ENCODE measurements at places on chromosomes 4 and X.

GRCh38 chr4:173169428-173170181 lies 994 bp downstream of the GALNT7 start:
- DNase-seq: peak; percentile 34

GRCh38 chr4:183424109-183424744 lies 20.2 kb upstream of the CDKN2AIP start:
- DNase-seq: no peak

DNA sequence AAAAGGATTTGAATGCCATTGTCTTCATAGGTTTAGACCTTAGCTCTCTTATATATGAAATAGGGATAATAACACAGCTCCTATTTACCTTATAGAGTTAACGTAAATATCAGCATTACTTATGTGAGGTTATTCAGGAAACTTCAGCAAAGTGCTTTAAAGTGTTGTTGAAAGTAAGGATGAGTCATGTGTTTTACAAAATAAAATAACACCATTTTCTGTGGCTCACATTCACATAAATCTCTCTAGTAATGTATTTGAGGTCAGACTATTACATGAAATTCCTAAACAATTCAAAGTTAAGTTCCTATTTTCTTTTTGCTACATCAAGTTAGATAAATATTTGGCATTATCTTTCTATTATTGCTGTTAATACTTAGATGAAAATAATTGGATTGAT lies 2.9 kb downstream of the GNRHR start:
- DNase-seq: no peak

GRCh38 chrX:11619441-11619840 lies 46.3 kb downstream of the ARHGAP6 start:
- no peak for DNase-seq

- no peak for DNase-seq
Measured at GRCh38 chrX:132853040-132853439, 105.4 kb downstream of the HS6ST2 start.

DNA sequence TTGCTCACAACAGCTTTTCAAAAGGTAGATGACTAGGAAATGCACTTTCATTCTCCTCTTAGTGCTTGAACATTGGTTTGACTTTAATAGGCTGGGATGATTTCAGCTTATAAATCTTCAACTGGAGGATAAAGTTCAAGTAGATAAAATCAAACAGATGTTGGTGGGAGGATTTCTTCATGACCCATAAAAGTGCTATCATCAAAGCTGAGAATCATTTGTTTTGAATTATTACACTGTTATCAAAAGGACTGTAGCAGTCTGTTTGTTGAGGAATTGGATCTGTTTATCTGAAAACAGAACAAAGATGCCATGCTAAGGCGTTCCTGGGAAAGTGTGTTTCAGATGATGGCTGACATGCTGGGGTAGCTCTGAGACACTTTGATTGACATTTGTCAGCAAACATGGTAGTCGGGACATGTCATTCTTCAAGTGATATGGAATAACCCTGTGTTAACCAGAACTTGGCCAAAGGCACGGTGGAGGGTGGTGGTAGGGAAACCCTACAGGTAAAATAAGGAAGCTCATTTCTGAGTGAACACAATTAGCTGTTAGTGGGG lies 304.0 kb upstream of the PITX2 start:
- no peak for DNase-seq

- DNase-seq: no peak
Measured at GRCh38 chr4:1171311-1172227, 814 bp downstream of the SPON2 start.

- no peak for DNase-seq
Measured at GRCh38 chr4:127748957-127749356, 18.8 kb downstream of the SLC25A31 start.

DNA sequence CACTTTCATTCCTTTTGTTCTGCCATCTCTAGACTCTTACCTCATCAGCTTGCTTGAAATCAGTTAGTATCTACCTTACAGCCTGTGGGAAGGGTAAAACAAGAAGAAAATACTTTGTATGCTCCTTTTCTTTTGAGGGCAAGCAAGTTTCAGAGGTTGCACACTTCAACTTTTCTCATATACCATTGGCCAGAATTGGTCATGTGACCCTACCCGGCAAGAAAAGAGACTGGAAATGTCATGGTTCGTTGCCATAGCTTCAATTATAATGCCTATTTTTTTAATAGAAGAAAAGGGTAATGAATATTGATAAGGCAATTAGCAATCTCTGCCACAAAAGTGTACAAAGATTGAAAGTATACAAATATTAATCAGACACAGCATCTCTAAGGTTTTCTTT lies 346.7 kb upstream of the TACR3 start:
- DNase-seq: no peak

GRCh38 chr4:83320548-83320947 lies 14.1 kb downstream of the HPSE start:
- DNase-seq: no peak

DNA sequence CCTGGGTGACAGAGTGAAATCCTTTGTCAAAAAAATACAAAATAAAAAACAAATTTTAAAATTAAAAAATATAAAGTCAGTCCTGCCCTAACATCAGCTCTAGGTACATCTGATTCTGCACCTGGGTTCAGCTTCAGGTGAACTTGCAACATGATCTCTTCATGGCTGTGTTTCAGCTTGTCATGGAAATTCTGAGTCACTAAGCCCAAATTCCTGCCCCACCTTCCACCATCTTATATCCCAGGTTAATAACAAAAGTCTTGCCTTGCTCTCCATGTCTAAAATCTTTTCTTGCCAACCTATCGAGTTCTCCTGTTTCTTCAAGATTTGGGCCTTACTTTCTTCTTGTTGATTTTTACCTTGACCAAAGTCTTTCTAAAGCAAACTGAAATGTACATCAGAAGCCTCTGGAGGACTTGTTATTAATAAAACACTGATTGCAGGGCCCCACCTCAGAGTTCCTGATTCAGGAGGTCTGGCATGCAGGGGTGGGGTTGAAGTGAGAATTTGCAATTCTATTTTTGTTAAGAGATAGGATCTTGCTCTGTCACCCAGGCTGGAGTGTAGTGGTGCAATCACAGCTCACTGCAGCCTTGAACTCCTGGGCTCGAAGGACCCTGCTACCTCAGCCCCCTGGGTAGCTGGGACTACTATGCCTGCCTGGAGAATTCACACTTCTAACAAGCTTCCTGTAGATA lies 125.8 kb upstream of the VCX3A start:
- no peak for DNase-seq

GRCh38 chrX:113849408-113849807 lies 734.5 kb upstream of the HTR2C start:
- DNase-seq: no peak

DNA sequence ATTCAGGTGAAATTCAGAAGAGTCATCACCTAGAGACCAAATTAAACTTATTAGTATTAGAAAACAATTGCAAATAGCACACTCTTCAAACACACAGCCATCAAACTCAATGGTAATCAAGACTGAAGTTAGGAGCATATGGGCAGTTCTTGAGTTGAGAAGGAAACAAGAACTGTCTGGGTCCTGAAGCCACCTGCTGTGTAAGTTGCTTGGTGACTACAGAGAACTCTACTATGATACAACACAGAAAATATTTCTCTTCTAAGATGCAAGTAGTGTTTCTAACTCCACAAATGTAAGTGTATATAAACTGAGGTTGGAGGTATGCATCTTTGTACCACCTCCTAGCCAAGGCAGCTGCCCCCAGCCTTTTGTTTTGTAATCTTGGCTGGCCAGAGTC lies 325 bp upstream of the PF4V1 start:
- no peak for DNase-seq

DNA sequence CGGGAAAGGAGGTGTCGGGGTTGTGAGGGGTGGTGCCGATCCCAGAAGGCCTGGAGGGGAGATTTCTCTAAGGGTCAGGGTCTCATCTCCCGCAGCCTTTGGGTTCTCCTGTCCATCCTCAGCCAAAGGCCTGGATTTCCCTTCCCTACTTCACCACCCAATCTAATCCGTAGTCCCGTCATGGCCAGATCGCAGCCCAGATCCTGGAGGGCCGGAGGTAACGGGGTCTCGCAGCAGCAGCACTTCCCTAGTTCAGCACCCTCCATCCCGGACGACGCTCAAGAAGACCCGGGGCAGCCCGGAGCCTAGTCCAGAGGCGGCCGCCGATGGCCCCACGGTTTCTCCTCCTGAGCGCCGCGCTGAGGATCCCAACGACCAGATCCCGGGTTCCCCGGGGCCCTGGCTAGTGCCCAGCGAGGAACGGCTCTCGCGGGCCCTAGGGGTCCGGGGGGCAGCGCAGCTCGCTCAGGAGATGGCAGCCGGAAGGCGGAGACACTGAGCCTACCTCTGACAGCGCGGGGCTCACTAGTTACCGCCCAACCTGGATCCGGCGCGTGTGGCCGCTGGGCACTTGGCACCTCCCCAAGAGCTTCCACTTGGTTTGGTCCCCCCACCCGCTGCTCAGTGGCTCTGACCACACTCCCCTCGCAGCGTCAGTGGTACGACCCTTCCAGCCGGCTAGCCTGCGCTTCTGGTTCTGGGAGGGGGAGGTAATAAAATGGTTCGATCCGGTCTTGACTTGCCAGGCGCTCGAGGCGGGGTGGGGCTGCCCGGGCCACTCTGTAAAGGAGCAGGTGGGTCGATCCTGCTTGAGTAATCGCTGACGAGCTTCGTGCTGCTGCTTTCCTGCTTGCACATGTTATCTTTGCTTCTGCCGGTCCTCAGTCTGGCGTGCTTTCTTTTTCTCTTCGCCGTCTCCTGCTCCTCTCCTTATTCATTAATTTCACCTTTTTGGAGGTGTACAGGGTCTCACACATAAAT lies 3.6 kb downstream of the MAGIX start:
- peak; percentile 45 for DNase-seq

DNA sequence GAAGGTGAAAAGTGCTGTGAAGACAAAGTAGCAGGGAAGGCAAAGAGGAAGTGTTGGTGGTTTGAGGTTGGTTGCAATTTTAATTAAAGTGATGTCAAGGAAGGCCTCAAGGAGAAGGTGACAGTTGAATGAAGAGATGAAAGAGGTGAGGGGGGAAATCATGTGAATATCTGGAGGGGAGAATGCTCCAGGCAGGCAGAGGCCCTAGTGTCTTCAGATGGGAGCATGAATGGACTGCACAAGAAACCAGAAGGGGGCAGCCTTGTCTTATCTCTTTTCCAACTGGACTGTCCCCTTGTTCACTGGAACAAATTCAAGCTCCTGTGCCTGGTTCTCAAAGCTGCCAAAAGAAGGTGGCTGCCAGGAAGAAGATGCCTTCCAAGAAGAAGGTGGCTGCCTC lies 68.4 kb downstream of the MAOB start:
- no peak for DNase-seq

- no peak for DNase-seq
Measured at GRCh38 chrX:67563469-67564448, 19.9 kb downstream of the AR start.

DNA sequence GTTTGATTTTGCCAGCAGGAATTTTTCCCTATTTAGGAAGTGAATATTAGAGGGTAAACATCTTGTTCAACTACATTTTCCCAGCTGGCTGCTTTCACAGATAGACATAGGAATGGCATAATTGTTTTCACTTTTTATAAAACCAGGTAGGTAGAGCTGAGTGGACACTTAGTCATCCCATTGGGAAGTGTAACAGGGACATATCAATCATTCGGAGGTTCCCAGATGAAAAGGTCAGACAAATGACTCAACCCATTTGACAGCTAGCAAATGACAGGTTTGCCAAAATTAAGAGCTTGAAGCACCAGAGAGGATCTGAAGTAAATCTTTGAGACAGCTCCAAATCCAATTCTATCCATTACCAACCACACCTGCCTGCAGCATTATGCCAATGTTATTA lies 205.3 kb downstream of the SLC39A8 start:
- no peak for DNase-seq

- DNase-seq: no peak
Measured at GRCh38 chr4:98861100-98861884, 67.6 kb downstream of the EIF4E start.

GRCh38 chrX:110509755-110510532 lies 151.3 kb downstream of the RTL9 start:
- DNase-seq: no peak

- no peak for DNase-seq
Measured at GRCh38 chr4:8662776-8663175, 70.2 kb downstream of the CPZ start.

DNA sequence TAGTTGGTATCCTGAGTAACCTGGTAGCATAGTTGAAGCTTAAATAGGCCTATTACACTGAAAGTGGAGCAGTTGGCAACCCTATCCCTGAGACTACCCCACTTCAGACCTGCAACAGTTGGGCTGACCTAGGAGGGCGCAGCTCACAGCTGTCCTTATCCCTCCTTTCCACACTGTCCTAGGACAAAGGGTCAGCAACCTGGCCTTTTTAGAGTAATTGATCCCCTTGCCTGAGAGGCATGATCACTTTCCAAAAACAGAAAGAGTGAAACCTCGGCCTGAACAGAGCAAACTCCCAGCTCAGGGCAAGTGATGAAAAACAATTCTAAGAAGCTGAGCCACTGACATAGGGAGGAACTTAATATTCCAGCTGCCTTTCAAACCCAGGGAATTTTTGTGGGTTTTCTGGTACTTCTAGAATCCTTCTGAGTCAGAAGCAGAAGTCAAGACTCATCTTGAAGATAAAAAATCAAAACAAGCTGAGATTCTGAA lies 94.9 kb upstream of the MYOZ2 start:
- no peak for DNase-seq

DNA sequence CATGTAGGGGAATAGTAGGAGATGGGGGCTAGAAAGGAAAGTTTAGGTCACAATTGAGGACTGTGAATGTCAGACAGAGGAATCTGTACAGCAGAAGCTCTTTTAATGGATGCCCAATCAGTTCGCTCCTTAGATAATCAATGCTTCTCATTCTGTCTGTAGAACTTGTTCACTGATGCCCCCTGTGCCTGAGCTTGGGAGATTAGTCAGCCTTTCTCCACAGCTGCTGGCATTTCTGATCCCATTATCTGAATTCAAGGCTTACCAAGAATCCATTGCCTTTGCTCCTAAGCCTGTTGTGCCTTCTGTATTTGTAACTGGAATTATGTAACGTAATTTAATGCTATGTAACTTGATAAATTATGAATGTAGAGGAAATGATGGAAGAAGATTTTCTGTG lies 53.2 kb upstream of the BBS12 start:
- no peak for DNase-seq

- no peak for DNase-seq
Measured at GRCh38 chr4:183370786-183371185, 48.6 kb upstream of the CLDN24 start.

DNA sequence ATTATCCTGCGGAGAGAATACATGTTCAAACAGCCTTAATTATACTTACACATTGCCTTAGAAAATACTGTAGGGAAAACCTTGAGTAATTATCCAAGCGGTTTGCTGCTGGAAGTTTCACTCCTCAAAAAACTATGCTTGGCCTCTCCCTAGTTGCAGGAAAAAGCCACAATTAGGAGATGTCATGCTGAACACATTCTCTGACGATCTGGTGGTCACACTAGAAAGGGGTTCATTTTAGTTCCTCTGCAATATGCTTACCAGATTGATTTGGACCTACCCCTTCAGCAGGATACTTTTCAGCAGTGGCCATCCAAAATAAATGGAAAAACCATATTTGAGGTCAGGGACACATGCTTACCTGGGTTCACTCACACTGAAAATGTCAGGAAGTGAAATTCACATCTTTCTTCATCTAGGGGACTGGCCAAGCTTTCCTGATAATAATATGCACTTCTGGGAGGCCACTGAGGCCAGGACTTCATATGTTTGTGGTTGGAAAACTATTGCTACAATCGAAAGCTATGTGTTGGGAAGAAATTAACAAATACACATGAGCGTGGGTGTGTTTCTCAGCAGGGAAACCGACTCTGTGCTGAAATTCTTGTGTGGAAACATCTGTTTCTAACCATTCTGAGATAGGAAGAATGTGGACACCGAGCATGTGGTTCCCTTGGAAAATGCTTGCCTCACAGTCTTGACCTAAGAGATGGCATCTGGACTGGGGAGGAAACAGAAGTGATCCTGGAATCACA lies 68.8 kb downstream of the ATXN3L start:
- DNase-seq: no peak

GRCh38 chr4:181909368-181909767 lies 333.8 kb upstream of the TENM3 start:
- no peak for DNase-seq

Measured in activated CD8-positive, alpha-beta memory T cell treated with anti-CD3 and anti-CD28 coated beads for 1 hour (primary cell).